ENCODE measurements at places on chromosomes 3 and 15.

- DNase-seq, result no peak
Observed at GRCh38 chr3:98829246-98829832, 66.2 kb downstream of the ST3GAL6 start.

DNA sequence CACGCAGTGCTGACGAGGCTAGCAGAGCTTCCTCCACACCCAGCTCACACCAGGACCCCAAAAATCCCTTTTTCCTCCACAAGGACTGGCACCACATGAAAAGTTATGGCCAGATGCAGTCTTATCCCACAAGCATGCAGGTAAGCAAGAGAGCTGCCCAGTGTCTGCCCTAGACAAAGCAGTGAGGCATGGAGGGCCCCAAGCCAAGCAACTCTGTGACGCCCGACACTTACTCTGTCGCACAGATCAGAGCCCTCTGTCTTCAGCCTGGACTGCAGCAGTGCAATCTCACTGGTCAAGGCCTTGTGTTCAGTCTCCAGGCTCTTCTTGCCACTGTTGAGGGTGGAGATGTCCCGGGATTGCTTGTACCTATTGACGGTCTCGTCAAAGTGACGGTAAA is 28.7 kb downstream of the RPN1 start:
- DNase-seq, result no peak

DNA sequence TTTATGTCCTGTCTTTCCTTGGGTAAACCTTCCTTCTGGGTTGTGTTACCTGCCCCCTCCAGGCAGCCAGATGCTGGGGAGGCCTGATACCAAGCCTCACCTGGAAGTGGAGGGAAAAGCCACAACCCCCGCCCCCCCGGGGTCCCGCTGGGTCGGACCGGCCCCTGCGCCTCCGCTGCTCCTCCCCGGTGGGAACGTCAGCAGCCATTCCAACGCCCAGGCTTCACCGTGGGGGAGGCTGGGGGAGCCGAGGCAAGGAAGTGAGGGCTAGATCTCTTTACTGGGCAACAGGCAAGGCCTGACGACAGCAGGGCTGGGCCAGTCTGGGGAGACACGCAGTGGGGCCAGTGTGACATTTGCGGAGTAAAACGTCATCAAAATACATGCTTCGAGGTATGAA is 53.0 kb upstream of the SNRPA1 start:
- DNase-seq, result no peak

- no peak for DNase-seq
Observed at GRCh38 chr3:148202386-148202785, 495.3 kb upstream of the AGTR1 start.

- DNase-seq, result no peak
Observed at GRCh38 chr15:31484986-31485385, 158.4 kb downstream of the KLF13 start.

- DNase-seq, result no peak
Observed at GRCh38 chr3:134325061-134325705, 49.1 kb downstream of the AMOTL2 start.

- no peak for DNase-seq
Observed at GRCh38 chr15:79673416-79674123, 223.2 kb downstream of the MTHFS start.

DNA sequence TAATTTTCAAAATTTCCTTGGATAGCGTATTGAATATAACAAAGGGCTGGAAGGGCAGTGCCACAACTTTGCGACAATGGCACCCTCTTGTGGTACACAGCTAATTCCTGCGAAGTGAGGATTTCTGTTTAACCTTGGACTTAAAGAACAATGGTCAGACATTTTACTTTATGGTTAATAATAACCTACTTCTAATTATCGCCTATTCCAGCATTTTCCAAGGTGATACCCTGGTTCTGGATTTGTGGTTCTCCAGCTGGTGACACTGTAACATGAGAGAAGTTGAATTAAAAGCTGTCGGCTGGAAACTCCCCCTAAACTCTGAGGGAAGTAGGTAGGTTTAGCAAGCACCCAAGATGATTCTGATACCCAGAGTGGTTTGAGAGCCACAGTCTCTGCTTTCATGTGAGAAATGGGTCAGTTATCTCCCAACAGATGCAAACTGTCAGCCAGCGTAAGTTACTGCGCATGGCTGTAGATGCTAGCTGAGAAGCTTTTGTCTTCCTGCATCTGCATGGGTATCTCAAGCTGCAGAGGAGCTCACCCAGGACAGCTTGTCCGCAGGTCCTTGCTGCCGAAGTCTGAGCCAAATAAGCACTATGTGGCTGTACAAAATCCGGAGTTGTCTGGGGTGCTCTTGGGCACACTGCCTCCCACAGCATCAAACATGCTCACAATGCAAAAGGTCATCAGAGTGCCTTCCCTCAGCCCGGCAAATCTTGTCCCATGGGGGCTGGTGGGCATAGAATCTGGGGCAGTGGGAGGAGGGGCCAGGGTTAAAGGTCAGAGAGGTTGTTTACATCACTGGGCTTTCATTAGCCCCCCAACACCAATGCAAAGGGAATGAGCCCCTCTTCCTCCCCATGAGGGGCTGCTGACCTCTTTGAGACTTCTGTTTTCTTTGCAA is 6.6 kb upstream of the CHSY1 start:
- peak; percentile 75 for DNase-seq

DNA sequence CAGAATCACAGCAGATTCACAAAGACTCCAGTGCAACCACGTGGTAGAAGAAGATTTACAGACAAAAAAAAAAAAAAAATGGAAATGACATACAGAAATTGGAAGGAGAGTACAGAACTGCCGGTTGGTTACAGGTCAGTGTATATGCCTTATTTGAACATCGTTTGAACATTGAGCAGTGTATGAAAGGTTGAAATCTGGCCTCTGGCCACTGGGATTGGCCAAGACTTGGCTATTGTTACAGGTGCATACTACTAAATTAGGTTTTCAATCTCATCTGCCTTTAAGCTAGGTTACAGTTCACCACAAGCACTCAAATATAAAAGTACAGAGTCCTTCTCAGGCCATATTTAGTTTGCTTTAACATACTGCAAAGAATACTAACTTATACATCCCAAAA is 59.8 kb downstream of the THBS1 start:
- no peak for DNase-seq

DNA sequence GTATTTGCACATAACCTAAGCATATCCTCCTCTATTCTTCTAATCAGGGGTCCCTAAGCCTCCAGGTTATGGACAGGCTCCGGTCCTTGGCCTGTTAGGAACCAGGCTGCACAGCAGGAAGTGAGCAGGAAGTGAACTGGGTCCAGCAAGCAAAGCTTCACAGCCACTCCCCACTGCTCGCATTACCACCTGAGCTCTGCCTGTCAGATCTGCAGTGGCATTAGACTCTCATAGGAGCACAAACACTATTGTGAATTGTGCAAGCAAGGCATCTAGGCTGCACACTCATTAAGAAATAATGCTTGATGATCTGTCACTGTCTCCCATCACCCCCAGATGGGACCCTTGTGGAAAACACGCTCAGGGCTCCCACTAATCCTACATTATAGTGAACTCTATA is 9.8 kb downstream of the MSL2 start:
- no peak for DNase-seq

DNA sequence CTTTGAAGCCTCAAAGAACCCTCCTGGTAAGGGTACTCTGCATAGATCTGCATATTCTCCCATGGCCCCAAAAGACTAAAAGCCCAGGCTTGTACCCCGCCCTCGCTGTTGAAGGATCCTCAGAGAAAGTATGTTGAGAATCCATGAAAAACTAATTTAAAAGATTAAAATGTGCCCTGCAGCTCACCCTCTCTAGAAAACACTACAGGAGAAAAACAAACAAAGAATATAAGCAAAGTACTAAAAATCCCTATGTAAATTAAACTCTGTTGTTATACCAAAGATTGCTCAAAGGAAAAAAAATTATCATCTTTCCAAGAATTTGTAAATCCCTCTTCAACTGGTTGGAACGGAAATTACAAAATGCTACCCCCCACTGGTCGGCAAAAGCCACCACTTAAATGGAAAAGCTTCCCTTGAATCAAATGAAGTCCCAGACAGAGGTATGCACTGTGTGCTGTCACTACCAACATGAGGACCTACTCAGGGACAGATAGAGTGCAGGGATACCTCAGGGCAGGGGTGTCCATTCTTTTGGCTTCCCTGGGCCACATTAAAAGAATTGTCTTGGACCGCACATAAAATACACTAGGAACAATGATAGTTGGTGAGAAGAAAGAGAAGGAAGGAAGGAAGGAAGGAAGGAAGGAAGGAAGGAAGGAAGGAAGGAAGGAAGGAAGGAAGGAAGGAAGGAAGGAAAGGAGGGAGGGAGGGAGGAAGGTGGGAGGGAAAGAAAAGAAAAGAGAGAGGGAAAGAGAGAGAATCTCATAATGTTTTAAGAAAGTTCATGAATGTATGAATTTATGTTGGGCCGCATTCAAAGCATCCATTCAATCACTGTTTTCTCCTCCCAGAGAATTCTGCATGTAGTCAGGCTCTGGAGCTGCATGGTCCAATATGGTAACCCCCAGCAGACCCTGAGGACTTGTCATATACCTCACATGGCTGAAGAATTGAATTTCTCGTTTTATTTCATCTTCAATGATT is 88.1 kb downstream of the MAGI1 start:
- no peak for DNase-seq

- DNase-seq, result no peak
Observed at GRCh38 chr15:100601617-100602063, 344 bp downstream of the LINS1 start.

DNA sequence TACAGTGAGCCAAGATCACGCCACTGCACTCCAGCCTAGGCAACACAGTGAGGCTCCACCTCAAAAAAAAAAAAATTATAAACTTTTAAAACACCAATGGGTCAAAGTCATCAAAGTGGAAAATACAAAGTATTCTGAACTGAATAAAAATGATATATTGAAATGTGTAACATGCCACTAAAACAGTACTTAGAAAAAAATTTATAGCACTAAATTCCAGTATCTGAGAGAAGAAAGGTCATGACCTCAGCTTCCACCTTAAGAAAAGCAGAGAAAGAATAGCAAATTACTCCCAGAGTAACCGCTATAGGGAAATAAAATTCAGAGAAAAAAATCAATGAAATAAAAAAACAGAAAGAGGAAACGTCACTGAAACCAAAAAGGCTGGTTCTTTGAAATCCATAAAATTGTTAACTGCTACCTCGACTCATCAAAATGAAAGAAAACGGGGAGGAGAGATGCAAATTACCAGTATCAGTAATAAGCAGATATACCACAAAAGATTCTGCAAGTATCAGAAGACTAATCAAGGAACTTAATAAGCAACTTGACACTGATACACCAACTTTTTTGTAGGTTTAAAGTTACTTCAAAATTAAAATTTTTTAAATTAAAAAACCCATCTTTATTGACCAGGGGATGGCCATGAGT is 20.8 kb downstream of the ATP13A3 start:
- no peak for DNase-seq

GRCh38 chr3:111650378-111651275 is 55.5 kb upstream of the ZBED2 start:
- DNase-seq, result no peak

DNA sequence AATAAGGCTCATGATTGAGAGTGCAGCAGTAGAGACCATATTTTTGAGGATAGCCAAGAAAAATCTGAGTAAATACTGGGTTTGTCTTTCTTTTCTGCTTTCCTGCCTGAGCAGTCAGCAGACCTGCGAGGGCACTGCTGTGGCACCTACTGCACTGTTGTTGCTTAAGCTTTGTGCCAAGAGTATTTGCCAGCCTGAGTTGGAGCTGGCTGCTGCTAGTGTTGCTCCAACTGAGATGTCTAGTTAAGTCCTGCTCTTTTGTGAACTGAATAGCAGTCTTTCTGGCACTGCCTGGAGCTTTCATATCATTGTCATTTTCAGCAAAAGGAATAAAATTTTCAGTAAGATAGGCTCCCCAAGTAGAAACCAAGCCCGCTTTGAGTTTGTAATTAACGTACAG is 214.5 kb upstream of the P2RY1 start:
- DNase-seq, result no peak

DNA sequence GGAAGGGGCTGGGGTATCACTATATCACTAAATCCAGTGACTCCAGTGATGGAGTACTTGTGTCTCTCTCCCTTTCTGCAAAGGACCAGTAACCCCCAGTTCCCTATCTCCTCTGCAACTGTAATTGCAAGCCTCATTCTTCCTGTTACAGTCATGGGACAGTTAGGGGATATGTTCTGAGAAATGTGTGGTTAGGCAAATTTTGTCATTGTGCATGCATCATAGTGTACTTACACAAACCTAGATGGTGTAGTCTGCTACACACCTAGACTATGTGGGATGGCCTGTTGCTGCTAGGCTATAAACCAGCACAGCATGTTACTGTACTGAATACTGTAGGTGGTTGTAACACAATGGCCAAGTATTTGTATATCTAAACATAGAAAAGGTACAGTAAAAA is 2.2 kb downstream of the VPS8 start:
- no peak for DNase-seq

DNA sequence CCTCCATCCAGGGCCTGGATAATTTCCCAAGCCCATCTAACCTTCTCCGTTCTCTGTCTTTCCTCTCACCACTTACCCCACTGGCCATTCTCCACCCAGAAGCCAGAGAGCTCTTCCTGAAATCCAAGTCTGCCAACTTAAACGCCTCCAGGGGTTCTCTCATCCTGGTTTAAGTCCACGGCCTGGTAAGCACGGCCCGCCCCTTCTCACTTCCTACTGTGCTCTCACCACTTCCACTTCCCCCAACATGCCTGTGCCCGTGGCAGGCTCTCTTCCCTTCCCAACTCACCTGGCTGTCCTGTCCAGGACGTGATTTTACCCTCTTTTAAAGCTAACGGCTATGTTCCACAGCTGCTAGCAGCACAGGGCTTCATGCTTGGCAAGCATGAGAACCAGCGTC is 1.7 kb upstream of the CX3CR1 start:
- DNase-seq, result peak; percentile 83

GRCh38 chr3:37489355-37489754 is 315.0 kb upstream of the LRRFIP2 start:
- no peak for DNase-seq

GRCh38 chr15:85463976-85464375 is 83.6 kb downstream of the AKAP13 start:
- no peak for DNase-seq

DNA sequence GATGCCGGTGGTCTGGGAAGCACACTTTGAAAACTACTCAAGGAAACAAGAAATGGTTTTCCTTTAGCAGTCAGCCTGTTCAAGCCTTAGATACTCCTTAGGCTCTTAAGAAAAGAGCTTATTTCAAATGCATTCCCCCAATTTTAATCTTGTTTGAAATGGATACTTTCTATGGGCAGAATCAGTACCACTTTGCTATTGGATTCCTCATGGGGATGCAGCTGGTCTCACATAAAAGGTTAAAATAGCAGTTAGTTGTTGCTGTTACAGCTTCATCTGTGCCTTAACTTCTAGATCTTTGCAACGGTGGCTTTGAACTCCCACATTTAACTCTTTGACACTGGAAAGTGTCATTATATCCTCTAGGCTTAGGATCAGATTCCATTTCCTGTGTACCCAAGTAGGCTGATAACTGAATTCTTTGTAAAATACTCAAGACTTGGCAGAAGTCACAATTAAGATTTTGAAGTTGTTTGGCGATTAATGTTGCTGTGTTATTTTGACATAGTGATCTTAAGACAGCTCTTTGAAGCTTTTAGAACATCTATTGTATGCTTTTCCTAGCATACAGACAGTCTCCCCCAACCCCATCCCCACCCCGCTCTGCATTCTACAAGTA is 2.2 kb downstream of the THBS1 start:
- no peak for DNase-seq

- no peak for DNase-seq
Observed at GRCh38 chr3:152300029-152300731, 31.5 kb downstream of the MBNL1 start.

Measured in spleen (tissue), 13 donors.